ENCODE measurements at places on chromosomes 5 and 9.
A peak's percentile ranks its signal among the peaks of the same experiment; 100 is the strongest.

DNA sequence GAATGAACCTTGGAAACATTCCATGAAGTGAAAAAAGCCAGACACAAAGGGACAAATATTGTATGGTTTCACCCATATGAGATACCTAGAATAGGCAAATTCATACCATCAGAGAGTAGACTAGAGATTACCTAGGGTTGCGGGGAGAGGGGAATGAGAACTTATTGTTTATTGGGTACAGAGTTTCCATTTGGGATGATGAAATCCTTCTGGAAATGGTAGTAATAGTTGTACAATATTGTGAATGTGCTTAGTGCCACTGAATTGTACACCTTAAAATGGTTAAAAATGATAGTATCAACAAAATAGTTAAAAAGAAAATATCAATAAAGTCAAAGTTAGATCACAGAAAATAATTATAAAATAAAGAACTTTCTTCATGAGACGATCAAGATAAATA is 25.5 kb downstream of the CATSPER3 start:
- DNase-seq: no peak

GRCh38 chr5:79378510-79379186 is 135.3 kb downstream of the HOMER1 start:
- DNase-seq: no peak

- DNase-seq: no peak
Measured at GRCh38 chr5:7078101-7078500, 317.8 kb upstream of the ADCY2 start.

- no peak for DNase-seq
Measured at GRCh38 chr5:135999406-136000139, 29.2 kb upstream of the TGFBI start.

DNA sequence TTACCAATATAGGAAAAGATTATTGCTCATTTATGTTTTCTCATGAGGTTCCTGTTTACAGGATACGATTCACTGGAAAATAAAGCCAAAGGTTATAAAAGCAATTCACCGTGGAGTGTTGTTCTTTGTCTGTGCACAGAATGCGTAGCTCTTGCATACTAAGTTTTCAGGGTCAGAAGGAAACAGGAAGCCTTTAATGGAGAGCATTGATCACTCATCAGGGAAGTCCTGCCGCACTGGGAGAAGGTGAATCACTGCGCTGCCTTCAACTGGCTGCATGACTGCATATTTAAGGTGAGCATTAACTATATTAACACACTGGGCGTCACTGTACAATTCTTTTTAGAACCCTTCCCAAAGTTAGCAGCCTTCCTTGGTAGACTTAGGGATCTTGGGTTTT is 74.1 kb upstream of the SYK start:
- no peak for DNase-seq

DNA sequence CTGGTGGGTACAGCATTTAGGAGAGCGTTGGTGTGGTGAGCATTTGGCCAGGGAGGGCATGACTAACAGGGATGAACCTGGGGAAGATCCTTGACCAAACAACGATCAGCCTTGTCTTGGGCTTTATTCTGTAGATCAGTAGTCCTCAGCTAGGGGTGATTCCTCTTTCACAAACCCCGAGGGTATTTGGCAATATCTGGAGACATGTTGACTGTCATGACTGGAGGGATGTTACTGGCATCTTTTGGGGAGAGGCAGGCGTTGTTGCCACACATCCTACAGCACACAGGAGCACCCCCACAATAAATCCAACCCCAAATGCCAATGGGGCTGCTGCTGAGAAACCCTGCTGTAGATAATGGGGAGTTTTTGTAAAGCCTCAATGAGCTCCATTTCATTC is 43.9 kb downstream of the OSTF1 start:
- no peak for DNase-seq

DNA sequence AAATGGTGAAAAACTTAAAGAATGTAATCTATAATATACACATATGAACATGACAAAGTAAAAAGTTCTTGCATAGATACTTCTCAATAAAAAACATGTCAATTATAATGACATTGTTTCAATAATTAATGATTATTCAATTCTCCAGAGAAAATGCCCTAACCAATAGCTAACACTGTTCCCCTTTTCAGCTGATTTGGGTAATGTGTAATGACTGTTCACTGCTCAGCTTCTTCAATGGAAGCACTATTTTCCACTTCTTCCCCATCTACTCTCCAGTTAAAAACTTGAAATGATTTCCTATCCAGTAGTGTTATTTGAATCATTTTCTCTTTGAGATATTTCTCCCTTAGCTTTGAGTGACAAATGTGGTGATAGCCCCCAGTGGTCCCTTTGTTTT is 62.3 kb downstream of the CEP120 start:
- DNase-seq: no peak

GRCh38 chr5:158543539-158544387 is 556.0 kb downstream of the EBF1 start:
- no peak for DNase-seq

- no peak for DNase-seq
Measured at GRCh38 chr9:25964239-25964638, 286.0 kb upstream of the TUSC1 start.

DNA sequence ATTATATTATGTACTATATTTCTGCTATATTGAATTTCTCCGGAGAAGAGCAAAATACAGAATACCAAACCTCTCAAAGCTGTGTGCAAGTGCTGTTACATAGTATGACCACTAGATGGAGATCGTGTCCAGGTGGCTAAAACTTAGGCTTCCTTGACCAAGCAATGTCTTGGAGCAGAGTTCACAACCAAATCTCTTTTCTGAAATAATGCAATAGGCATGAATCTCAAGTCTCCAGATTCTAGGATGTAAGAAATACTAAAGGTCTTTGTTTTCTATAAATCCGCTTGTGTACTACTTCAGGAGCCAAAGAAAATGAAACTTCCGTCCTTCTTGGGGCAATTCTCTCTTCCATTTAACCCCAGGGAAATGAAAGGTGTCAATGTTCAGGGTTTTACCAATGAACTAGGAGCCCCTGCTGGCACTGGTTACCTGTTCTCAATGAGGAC is 181.5 kb upstream of the RAI14 start:
- DNase-seq: no peak

DNA sequence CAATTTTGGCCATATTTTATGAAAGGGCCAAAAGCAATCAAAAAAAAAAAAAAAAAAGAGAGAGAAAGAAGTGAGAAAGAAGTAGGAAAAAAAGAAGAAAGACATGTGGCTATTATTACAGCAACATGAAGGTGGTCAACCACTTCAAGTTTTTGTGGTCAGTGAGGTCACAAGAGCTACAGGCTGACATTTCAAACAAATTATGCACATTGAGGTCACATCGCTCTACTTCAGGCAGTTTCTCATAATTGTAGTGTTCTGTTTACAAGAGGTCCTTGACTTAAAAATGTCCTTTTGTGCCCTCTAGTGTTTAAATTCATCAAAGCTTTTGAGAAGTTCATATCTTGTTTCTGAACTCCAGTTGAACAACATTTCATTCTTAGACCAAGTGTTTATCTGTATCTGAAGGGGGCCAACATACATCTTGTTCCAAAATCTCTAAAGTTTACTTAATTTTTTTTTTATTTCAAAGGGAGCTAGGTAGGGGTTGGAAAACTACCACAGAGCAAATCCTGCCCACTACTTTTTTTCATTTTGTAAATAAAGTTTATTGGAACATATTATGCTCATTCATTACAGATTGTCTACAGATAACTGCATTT is 513.1 kb downstream of the PDE4D start:
- DNase-seq: no peak

- no peak for DNase-seq
Measured at GRCh38 chr5:84549054-84549453, 164.4 kb upstream of the EDIL3 start.

- DNase-seq: peak; percentile 61
Measured at GRCh38 chr5:95631991-95632675, 12.2 kb downstream of the GPR150 start.

DNA sequence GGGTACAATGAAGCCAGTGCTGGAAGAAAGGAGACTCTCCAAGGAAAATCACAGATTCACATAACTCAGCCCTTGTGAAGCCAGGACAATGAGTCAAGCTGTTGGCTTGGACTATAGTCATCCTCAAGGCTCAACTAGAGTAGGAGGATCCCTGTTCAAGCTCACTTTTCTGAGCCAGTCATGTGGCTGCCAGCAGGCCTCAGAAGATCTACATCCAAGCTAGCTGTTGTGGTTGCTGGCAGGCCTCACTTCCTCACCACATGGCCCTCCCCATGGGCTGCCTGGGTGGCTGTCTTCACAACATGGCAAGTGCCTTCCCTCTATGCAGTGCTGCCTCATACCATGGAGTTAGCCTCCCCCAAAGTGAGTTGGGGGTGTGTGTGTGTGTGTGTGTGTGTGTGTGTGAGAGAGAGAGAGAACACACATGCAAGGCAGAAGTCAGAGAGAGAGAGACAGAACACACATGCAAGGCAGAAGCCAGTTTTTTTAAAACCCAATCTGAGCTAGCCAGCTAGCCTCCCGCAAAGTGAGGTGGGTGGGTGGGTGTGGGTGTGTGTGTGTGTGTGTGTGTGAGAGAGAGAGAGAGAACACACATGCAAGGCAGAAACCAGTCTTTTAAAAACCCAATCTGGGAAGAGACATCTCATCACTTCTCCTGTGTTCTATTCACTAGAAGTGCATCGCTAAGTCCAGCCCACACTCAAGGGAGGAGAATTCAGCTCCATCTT is 17.1 kb downstream of the SCAI start:
- peak; percentile 62 for DNase-seq

GRCh38 chr5:170691657-170692056 is 91.9 kb upstream of the GABRP start:
- no peak for DNase-seq

DNA sequence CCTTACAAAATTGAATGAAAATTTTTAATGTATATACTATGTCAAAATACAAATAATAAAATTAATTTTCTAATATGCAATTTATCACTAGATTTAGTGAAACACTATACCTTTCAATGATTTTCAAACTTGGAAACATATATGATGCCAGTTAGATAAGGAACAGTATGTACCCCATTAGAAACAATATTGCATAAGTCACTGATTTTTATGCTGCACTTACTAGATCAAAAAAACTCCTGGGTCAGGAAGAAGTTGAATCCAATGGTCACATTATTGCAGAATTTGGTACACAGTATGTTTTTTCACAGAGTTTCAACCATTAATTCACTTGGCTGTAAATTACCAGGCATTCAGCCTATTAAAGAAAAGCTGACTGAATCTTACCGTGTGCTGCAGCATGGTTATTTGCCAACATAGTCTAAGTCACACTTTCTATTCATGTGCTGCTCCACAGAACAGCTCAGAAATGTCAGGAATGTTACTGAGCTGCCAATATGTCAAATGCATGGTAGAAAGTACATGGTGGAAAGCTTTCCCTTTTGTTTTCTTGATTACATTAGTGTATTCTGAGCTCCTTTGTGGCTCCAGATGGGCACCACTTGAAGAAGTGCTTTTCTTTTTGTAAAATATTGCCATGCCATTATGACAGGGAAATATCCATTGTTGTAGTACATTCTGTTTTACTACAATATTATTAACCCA is 9.9 kb upstream of the PRR16 start:
- no peak for DNase-seq

- no peak for DNase-seq
Measured at GRCh38 chr5:174083056-174083827, 37.7 kb downstream of the NSG2 start.

- no peak for DNase-seq
Measured at GRCh38 chr9:134962065-134962972, 44.6 kb upstream of the FCN1 start.

- DNase-seq: no peak
Measured at GRCh38 chr9:81387360-81388106, 301.8 kb downstream of the TLE1 start.

- peak; percentile 78 for DNase-seq
Measured at GRCh38 chr5:157858527-157859226, at the start of gene CLINT1. TSS of gene CLINT1 (minus strand) at chr5:157859145. CDS start at chr5:157858970, 175 bp downstream.

DNA sequence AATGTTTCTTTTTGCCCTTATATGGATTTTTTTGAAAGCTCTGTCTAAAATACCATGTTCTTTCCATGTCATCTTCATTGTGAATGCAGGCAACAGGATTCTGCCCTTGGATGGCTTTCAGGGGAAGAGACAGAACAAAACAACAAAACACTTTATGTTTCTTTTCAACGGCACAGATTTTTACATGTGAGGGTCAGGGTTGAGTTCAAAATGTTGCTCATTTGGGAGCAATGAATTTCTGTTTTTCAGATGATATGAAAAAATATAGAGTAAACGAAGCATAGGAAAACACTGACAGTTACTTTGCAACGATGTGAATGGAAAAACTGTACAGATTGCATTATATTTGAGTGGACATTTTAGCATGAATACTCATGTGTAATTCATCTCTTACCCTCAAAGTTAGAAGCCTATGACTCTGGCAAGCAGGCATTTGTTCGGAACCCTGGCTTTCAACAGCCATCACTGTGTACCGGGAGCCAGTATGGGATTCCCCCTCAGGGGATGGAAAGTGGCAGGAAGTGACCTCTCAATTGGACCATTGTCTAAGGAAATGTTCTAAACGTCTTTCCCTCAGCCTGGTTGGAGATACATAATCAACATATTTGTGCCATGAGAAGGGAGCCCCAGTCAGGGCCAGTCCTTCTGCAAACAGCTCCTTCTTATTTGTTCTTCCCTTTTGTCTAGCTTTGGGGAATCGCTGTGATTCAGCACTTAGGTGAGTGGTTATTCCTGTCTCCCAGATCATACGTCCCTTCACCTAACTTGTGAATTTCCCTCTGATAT is 153.9 kb upstream of the MEF2C start:
- no peak for DNase-seq

Measured in activated CD8-positive, alpha-beta memory T cell treated with anti-CD3 and anti-CD28 coated beads for 4 hours (primary cell).